RCC 7860 (cell line): ENCODE measurements at places on chromosomes 7 and 10.
A peak's percentile ranks its signal among the peaks of the same experiment; 100 is the strongest.

- peak; percentile 93 for DNase-seq
Observed at GRCh38 chr7:16739863-16740622, 13.5 kb upstream of the TSPAN13 start.

- no peak for DNase-seq
Observed at GRCh38 chr7:120833546-120833945, 24.4 kb downstream of the TSPAN12 start.

DNA sequence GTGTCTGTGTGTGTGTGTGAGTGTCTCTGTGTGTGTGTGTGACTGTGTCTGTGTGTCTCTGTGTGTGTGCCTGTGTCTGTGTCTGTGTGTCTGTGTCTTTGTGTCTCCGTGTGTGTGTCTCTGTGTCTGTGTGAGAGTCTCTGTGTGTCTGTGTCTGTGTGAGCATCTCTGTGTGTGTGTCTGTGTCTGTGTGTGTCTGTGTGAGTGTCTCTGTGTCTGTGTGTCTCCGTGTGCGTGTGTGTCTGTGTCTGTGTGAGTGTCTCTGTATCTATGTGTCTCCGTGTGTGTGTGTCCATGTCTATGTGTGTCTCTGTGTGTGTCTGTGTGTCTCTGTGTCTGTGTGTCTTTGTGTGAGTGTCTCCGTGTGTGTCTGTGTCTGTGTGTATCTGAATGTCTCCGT, 120.4 kb downstream of the SH2D4B start:
- DNase-seq = no peak

- DNase-seq = peak; percentile 92
Observed at GRCh38 chr7:135193615-135194081, 17.7 kb downstream of the WDR91 start.

GRCh38 chr7:2220030-2220429, 12.7 kb downstream of the MAD1L1 start:
- DNase-seq = no peak

GRCh38 chr7:264541-265191, 25.3 kb upstream of the FOXL3 start:
- DNase-seq = no peak

DNA sequence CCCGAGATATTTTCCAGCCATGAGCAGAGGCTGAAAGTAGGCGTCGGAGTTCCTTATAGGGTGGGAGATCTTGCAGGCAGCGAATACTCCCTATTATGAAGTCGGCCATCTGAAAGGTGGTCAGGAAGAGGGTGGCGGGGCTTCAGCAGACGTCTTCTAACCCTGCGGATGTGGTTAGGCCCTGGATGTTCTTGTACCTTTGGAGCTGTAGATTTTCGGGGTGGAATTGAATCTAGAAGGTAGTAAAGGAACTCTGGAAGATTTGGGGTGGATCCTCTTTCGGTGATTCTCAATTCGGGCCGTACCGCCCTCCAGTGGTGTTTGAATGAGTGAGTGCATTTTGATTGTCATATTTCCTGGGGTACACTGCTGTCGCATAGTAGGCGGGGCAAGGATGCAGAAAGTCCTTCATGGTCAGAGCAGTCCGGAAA, 635 bp downstream of the NUP205 start:
- peak; percentile 56 for DNase-seq

DNA sequence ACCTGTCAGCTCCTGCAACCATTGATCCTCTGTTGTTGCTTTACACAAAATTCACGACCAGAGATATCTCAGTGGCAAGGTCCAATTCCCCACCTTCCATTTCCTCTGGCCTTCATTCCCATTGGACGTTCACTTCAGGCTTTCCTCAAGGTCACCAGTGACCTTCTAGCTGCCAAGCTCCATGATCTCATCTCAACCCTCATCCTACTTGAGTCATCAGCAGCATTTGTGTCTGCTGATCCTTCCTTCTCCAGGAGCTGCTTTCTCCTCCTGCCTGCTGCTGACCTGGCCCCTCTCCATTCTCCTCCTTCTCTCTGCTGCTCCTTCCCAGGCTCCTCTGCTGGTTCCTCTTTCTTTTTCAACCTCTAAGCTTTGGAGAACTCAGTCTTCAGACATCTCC, 66.2 kb upstream of the C10orf90 start:
- DNase-seq = no peak

- no peak for DNase-seq
Observed at GRCh38 chr7:45459476-45459875, 114.7 kb upstream of the ADCY1 start.

DNA sequence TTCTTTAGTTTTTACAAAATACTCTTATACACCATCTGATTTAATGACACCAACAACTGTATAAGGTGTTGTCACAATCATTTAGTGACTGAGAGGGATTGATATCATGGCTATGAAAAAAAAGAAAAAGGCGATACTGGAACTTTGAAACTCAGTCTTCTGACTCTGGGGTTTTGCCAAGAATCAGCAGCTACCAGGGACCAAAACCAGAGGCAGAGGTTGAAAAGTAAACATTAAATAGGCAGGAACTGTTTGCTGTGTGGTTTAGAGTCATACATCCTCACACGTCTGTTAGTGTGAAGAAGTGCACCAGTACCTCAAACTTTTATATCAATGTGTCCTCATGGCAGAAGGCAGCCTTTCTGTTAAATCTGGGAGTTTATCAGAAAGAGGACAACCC, 19.9 kb upstream of the GGCT start:
- no peak for DNase-seq

DNA sequence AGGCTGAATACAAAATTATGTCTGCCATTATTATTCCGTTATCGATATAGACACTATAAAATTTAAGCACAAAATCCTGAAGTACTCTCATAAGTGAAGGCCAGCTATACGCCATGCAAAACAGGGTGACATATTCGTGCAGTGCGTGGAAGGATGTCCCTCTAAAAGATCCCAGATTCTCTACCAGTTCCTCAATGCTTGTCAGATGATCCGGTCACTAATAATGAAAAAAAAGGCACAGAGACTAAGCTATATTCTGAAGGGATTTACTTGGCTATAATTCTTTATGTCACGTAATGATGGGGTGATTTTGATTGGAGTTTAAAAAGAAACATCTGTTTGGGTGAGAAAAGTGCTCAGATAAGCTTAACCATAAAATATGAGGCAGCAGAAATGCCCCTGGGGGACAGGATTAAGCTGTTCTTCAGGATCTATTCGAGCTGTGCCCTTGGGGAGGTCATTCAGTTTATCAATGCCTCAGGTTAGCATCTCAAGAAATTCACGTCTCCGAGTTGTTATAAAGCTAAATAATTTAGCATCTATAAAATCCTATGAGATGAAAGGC, 229.7 kb upstream of the PITRM1 start:
- DNase-seq = no peak

GRCh38 chr7:2357165-2357564, 2.5 kb downstream of the EIF3B start:
- DNase-seq = no peak

GRCh38 chr7:7292085-7292484, 109.7 kb downstream of the C1GALT1 start:
- no peak for DNase-seq

DNA sequence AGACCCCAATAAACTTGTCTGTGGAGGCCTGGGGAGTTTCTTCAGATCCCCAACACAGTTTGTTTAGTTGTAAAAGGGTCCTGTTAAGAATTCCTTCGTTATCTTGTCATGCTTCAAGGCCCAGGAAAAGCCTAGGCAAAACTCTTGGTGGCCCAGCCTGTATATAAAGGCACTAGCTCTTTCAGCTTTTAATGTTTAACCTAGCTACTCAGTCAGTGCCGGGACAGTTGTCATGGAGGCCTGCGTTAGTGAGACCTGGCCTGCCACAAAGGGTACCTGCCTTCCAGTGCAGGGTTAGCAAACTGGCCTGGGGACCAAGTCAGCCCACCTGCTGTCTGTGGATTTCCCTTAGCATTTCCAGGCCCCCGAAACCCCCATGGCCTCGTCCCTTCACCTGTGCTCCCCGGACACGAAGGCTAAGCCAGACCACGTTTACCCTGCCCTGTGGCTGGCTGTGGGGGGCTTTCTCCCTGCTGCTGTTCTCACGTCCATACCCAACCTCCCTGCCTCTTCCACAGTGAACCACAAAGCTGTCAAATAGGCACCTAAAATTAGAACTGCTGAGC, 96.9 kb upstream of the PPP2R2D start:
- DNase-seq = no peak

GRCh38 chr7:4226524-4226882, 455.6 kb upstream of the FOXK1 start:
- no peak for DNase-seq

DNA sequence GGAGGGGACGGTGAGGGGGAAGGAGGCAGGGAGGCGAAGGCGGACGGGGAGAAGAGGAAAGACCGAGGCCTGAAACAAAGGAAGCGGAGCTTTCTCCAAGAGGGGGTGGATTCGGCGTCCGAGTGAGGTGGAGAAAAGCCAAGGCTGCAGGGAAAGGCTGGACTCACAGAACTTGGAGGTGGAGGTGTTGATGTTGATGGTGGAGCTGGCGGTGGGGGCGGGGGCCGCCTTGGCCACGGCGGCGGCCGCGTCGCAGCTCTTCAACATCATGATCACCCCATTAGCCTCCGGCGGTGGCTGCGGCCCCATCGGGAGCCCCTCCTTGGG, 578 bp downstream of the CACUL1 start:
- DNase-seq = no peak

GRCh38 chr10:66162560-66163143, 763.2 kb upstream of the LRRTM3 start:
- no peak for DNase-seq

GRCh38 chr10:114259824-114260223, 20.8 kb downstream of the VWA2 start:
- DNase-seq = no peak

GRCh38 chr10:79269969-79270368, 77.3 kb upstream of the PPIF start:
- no peak for DNase-seq

DNA sequence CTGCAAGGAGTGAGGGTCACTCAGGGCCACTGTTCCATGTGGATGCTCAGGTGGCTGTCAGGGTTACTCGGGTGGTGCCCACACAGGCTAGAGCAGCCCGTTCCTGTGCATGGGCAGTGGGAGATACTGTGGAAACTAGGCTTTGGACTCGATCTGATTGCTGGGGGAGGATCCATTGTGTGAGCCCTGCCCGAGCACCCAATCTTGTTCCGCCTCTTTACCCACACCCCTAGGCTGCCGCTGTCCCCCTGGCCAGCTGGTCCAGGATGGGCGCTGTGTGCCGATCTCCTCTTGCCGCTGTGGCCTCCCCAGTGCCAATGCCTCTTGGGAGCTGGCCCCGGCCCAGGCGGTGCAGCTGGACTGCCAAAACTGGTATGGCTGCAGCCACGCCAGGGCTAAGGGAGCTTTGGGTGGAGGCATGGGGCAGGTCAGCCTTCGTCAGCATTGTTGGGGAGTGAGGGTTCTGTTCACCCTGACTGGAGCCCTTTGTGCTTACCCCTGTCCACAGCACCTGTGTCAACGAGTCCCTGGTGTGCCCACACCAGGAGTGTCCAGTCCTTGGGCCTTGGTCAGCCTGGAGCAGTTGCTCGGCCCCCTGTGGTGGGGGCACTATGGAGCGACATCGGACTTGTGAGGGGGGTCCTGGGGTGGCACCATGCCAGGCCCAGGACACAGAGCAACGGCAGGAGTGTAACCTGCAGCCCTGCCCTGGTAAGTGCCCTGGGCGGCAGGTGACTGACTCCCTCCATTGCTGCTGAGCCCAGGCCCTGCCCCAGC, 12.4 kb upstream of the ZNF862 start:
- DNase-seq = no peak

GRCh38 chr10:114403541-114404161, 651 bp downstream of the AFAP1L2 start:
- DNase-seq = no peak

DNA sequence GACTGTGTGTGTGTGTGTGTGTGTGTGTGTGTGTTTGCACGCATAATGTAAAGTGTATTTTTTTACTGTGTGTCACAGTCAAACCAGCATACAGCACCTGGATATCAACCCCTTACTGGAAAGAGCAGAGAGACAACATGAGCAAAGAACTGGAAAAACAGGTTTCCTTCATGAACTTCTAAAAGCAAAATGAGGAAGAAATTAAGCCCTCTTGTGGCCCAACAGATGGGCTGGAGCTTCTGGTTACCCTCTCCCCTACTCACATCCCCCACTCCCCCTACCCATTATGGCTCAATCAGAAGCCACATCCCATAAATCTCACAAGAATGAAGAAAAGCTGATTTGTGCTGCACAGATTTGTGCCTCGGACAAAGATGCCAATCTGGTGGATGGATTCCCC, 36.2 kb downstream of the PDE1C start:
- DNase-seq = no peak

GRCh38 chr7:30973791-30974604, 10.2 kb downstream of the GHRHR start:
- no peak for DNase-seq

- DNase-seq = no peak
Observed at GRCh38 chr7:37027557-37028341, 303.5 kb upstream of the AOAH start.

DNA sequence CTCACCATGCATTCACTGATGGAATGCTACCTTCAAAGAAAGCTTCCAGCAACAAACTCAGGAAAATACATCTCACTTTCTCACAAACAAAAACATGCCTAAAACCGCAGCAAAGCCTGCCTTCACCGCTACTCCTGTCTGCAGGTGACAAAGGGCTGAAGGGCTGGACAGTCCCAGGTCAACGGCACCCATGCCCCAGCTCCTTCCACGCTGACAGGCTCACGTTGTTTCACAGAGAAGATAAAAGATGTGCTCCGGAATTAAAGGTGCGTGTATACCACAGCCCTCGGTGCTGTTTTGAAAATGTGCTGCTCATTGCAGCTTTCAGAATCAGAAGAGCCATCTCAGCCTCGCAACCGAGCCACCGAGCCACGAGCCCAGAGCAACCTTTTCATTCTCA, 445.0 kb downstream of the PTPRN2 start:
- no peak for DNase-seq

- DNase-seq = no peak
Observed at GRCh38 chr7:78264105-78264504, 465.5 kb downstream of the PHTF2 start.

GRCh38 chr10:96279191-96279641, 7.8 kb upstream of the BLNK start:
- no peak for DNase-seq

GRCh38 chr7:114979388-114979787, 57.5 kb downstream of the MDFIC start:
- no peak for DNase-seq

- DNase-seq = no peak
Observed at GRCh38 chr10:25049966-25050365, 33.6 kb downstream of the THNSL1 start.

DNA sequence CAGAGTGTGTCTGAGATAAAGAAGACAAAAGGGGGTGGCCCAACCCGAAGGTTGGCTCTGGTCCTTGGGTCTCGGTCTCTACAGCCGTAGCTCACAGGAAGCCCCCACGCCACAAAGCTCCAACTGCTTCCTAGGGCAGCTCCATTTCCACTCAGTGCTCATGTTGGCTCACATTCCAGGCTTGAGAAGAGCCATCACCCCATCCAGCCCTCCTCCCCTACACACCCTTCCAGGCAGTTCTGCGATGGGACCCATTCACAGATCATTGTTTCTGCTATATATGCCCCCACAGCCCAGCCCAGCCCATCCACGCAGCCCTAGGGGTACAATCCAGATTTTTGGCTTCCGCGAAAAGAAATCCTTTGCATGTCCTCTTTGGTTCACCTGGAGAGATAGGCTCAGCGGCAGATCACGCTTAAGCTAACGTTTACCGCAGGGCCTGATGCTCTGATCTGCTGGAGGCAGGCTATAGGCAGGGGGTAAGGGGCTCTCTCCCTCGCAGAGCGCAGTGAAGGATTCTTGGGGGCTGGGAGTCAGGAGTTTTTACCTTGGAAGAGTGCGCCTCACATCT, 6.2 kb upstream of the HOXA11 start:
- no peak for DNase-seq

GRCh38 chr10:132740588-132740987, 45.4 kb downstream of the NKX6-2 start:
- no peak for DNase-seq
